ENCODE measurements at places on chromosomes 2 and 18.

DNA sequence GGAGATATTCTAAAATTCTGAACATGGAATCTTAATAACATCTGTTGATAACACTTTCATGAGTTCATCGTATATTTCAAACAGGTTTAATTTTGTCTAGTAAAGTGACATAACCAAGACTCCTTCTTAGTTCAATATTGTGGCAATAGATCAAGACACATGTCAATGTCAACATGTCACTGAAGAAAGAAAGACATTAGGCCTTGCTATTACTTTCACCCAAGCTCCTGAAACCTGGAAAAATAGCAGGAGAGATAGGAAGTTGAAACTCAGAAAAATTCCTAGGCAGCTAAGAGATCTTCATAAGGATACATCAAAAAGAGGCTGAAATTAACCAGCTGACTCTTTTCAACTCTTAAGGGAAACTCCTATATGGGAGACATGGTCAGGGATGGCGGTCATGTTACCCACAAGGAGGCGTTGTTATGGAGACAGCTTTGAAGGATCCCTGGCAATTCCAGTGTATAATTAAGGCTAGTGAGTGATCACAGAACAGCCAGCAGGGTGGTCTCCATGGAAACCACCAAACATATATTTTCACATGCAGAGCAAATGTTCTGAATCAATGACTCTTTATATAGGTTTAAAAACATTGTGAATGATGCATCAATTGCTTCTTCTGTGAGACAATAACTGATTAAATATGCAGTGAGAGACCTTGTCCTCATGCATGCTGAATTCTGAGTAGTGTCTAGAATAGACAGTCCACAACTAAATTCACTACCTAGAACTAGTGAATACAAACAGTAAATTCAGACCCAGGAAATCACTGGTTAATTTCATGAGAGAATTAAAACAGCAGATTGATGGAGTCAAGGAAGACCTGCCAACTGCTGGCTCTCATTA, 115.3 kb upstream of the RIOK3 start:
- no peak for DNase-seq

- no peak for DNase-seq
Measured at GRCh38 chr2:168035458-168035857, 211.9 kb downstream of the STK39 start.

DNA sequence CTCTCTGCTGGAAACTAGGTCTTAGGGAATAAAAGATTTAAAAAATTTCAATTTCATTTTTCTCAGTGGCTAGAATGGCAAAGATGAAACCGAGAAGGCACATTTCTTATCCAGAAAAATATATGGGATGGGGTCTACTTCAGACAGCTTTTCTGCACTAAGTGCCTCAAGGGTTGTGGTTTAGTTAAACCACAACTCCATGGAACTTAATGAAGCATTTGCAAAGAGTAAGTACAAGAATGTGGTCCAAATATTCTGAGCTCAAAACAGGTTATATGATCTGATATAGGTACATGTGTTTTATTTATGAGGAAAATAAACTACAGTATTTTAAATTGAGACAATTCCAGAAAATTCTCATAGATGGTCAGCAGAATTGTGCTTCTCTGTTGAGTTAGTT, 101.8 kb upstream of the FZD5 start:
- no peak for DNase-seq

- no peak for DNase-seq
Measured at GRCh38 chr18:52237551-52237950, 102.4 kb upstream of the DCC start.

GRCh38 chr2:122135021-122135937, 379.8 kb downstream of the TSN start:
- DNase-seq = no peak

- DNase-seq = no peak
Measured at GRCh38 chr2:26614216-26615138, 26.7 kb downstream of the CIB4 start.

- DNase-seq = no peak
Measured at GRCh38 chr2:227597998-227598397, 695 bp upstream of the SCYGR2 start.
